ENCODE measurements at places on chromosomes 1 and 21. TPM values are rescaled to one million over a fixed set of nuclear protein-coding genes. Genes with fewer than 3 reads are reported as not detected.
A peak's percentile ranks its signal among the peaks of the same experiment; 100 is the strongest.

DNA sequence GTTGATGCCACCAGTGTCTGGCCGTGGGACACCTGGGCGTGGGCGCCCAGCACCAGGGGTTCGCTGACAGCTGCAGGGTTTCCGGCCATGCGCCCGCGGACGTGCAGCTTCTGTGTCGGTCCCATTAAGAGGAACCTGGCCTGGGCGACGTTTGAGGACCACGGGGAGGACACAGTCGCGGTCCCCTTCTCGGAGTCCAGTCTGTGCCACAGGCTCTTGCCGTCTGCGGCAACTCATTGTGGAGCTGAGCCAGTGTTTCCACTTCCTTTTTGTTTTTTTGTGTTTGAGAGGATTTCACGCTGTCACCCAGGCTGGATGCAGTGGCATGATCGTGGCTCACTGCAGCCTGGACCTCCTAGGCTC is 1.6 kb upstream of the C1orf159 start:
- DNase-seq: no peak

- no peak for DNase-seq
These were observed 34.1 kb upstream of the C1orf21 start for GRCh38 chr1:184352776-184353175.

The NTNG1 gene
- 12.7 TPM for total RNA-seq

The LCE3D gene
- not detected for total RNA-seq

- no peak for DNase-seq
These were observed 386.9 kb upstream of the PROX1 start for GRCh38 chr1:213600879-213601278.

The RUNX3 gene
- total RNA-seq: 8.7 TPM

- peak; percentile 65 for DNase-seq
These were observed 37.2 kb upstream of the TSPEAR start for GRCh38 chr21:44748621-44749020.

The LCE3E gene
- not detected for total RNA-seq

Data from left lung (tissue), 14 donors.